SIG-M5 (cell line): ENCODE measurements at places on chromosomes 7 and 10.

DNA sequence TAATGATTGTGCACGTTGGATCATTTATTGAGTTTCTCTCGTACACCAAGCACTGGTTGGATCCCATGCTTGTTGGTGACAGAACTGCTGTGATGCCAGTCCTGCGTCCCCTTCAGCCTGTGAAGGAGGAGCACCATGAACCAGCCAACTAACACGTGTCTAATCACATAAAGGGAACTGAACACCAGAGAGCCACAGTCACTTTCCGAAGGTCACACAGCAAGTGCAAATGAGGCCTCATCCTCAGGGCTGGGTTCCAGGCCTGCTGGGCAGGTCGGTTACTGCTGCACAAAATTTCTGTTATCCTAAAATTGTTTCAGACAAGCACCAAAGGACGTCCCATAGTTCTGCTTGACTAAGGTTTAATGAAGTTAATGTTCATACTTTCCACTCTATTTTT is 332.0 kb upstream of the ZNF32 start:
- DNase-seq = no peak

- DNase-seq = no peak
Measured at GRCh38 chr10:106619346-106619745, 545.2 kb downstream of the SORCS1 start.

GRCh38 chr7:34457329-34457728 is 200.7 kb upstream of the NPSR1 start:
- no peak for DNase-seq

GRCh38 chr10:116990276-116990800 is 14.6 kb downstream of the SHTN1 start:
- no peak for DNase-seq

DNA sequence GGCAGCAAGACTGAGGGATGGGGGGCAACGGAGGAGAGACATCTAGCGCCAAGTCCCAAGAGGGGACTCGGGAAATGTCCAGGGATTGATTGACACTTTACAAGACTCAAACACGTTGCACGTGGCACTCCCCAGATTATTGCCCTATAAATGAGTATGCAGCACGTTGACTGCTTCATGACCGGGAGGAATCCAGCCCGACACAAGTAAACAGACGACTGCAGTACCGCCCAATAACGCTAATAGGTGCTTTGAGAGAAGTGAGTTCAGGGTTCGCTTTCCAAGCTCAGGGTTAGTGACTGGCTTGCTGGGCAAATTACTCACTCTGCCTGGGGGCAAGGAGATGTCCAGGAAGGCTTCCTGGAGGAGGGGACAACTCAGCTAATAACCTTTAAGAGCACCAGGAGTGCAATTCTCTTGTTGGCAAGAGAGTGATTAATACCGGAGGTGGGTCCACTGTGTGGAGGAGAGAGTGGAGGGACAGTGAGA is 73.3 kb upstream of the MYL10 start:
- no peak for DNase-seq

DNA sequence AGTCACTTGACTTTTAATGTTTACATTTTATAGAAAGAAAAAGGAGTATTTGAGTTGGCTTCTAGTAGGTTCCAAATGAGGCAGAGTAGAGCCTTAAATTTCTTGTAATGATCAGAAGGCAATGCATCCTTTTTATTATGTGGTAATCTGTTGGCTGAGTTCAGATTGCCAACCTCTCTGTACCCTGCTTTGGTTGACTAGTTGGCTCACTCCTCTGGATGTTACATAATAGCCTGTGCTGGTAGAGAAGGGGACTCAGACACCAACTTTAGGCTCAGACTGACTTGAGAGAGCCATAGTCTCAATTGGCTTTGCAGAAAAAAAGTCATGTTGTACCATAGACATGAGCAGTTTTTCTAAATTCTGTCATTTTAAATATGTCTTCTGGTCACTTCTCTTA is 46.8 kb upstream of the GLCCI1 start:
- no peak for DNase-seq
